ENCODE measurements at places on chromosomes 5 and 9.

DNA sequence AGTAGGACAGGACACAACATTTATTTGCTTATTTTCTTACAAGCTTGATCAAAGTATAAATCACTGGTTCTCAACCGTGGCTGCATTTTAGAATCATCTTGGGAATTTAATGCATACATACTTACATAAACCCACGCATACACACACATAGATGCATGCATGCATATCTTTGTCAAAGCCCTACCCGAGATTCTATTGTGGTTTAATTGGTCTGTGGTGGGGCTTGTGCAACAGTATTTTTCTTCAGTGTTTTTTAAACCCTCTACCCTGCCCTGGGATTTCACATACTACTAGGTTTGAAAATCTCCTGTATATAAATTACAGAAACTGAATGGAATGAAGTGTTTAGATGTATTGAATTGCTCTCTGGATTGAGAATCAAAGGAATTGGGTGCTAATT lies 1166.2 kb downstream of the MAT2B start:
- no peak for DNase-seq

GRCh38 chr9:130663258-130663976 lies 977 bp upstream of the PRDM12 start:
- DNase-seq = no peak

DNA sequence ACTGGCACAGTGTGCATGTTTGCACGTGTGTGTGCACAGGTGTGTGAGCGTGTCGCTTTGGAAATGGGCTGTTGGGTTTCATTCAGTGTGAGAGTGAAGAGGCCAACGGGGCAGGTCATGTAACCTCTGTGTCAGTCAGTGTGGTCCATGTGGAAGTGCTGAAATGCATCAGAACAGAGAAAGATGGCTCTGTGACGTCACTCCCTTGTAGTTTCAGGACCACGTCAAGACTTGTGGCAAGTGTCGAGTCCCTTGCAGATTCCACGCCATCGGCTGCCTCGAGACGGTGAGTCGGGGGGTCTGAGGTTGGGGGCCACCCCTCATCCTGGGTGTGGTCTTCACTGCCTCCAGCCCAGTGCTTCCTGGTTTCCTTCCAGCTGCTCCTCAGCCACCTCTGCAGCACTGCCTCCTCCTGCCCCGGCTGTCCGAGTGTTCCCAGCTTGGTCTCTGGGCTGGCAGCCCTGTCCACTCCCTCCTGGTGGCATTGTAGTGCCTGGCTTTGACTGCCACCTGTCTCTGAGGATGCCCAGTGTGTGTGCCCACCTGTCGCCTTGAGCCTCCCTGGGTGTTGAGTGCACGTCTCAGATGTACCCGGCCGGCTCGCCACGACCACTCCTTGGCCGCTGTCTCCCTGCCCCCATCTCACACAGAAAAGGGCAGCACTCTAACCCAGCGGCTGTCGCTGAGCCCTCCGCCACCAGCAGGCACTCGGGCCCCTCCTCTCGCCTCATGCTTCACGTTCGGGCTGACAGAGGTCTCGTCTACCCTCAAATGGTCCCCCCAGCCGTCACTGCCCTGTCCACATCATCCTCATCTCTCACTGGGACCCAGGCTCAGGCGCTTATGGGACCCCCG lies 28.0 kb downstream of the FBXW5 start:
- no peak for DNase-seq

DNA sequence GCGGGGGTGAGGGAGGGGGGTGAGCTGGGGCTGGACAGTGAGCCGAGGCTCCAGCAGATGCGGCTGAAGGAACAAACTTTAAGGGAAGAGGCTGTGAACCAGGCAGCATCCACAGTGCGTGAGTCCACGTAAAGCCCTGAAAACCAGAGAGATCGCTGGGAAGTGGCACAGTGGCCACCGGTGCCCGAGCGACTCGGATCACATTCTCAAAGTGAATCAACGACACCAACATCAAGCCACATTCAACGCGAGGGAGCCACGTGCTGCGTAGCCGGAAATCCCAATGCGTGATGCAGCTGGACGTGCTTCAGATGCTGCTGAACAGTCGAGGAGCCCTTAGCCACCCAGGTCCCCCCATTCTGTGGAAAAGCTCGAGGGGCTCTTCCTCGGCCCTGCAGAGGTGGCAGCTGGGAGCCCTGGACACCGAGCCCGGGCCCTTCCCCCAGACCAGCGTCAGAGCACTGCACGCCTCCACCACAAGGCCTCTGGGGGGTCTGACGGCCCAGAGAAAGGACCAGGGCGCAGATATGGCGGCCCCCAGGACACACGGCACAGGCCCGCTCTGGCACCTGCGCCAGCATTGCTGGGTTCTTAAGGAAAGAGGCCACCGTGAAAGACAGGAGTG lies 53.7 kb upstream of the EXOC3 start:
- no peak for DNase-seq

DNA sequence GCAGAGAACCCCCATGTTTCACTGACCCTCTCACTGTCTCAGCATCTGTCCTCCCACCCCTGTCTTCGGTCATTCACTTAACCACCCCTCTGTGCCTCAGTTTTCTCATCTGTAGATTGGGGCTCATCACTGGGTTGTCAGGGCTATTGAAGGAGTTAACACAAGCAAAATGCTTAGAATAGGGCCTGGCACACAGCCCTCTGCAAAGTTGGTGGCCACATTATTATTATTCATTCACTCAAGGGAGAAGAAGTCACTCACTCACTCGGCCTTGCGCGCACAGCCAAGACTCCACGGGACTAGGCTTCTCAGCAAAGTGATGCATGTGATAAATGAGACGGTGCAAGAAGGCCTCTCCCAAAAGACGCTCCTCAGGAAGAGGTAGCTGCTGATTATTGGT lies 8.0 kb downstream of the PDGFRB start:
- no peak for DNase-seq

- no peak for DNase-seq
Measured at GRCh38 chr9:90878562-90878961, 76.9 kb downstream of the SYK start.

DNA sequence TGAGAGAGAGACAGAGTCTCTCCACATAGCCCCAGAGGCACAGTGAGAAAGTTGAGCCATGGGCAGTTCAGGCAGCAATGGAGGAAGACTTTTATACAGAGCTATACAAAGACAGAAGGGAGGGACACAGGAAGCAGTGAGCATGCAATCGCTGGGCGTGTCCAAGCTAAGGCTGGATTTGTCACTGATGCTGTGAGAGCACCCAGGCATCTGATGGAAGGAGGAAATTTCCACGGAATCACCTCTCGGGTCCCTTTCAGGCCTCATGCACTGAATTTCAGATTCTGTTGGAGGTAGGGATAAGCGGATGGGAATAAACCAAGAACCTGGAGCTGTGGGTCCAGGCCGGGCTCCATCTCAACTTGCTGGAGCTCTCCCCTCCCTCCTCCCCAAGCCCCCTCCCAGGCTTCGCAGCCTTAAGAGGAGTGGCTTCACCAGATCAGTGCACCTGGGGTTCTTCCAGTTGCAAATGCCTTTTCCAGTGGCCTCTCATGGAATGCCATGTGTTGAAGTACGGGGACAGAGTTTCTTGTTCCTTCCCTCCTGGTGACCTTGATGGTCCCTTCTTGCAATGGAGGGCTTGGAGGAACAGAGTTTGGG lies 114.8 kb upstream of the ALDH1B1 start:
- no peak for DNase-seq

GRCh38 chr9:88829276-88829675 lies 162.0 kb upstream of the S1PR3 start:
- DNase-seq = no peak
